Fibroblast of skin of right biceps (primary cell): ENCODE measurements at places on chromosomes 13 and 19.

DNA sequence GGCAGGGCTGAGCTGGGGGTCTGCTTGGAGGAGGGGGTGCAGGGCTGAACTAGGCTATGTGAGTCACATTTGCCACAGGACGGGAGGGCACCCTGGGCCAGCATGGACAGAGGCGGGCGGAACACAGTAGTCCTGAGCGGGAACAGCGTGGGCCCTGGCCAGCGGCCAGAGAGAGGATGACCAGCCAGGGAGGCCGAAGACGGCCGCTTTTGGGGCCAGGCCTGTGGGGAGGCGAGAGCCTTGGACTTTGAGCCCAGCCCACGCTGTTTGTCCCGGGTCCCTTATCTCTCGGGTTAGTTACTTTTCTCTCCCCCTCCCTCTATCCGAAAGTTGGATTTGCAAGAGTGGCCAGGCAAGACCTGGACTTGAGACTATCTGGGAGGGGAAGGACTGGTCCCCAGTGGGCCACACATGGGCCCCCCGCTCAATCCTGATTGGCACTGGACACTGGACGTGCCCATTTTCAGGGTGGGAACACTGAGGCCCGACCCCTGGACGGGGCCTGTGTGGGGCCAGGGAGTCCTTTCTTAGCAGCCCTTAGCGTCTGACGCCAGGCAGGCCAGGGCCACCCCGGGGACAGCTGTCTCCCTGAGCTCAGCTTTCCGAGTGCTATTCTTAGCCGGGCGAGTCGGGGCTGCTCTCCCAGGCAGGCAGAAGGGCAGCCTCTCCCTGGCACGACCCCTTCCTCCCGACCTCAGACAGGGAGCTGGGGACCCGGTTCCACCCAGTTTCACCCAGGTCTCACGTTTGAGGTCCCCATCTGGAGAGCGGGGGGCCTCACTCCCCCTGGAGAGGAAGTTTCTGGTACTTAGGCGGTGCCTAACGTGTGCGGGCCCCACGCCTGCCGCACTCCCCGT, 833 bp downstream of the GAMT start:
- DNase-seq = peak; percentile 22

GRCh38 chr19:49554701-49555181, 25.6 kb downstream of the NOSIP start:
- no peak for DNase-seq

GRCh38 chr13:80121038-80121437, 219.9 kb downstream of the SPRY2 start:
- DNase-seq = no peak

DNA sequence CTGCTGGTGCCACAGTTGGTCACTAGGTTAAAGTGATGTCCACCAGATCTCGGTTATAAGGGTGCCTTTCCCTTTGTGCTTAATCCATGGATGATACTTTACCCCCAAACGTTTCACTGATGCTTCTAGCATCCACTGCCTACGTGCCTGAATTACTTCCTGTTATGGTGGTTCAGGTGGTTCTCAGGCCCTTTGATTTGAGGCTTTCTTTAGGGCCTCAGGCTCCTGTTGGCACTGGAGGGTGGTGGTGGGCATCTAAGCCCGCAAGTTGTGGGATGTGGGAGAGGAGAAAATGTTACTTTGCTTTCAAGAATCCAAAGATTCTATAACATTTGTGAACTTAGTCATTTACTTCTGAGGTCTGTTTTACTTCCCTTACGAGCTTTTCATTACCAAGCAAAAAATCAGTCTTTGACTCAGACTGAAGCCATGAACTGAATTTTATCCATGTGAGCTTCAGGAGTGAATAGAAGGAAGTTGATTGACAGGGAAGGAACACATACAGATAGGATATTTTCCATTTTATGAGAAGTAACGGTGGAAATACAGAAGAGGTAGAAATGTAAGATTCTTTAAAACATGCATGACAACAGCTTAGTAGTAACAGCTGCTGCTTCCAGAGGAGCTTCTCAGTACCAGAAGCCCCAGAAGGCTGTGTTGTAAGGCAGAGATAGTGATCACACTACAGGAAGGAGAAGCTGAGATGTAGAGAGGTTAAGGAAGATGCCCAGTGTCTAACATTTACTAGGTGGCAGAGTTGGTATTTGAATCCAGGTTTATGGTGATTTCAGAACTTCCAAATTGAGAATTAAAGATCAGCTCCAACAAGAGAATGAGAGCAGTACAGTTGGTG, 65.0 kb downstream of the ARHGEF7 start:
- no peak for DNase-seq

GRCh38 chr19:6234527-6234926, 45.2 kb downstream of the MLLT1 start:
- no peak for DNase-seq

GRCh38 chr13:34719060-34719875, 222.8 kb upstream of the NBEA start:
- DNase-seq = peak; percentile 34

DNA sequence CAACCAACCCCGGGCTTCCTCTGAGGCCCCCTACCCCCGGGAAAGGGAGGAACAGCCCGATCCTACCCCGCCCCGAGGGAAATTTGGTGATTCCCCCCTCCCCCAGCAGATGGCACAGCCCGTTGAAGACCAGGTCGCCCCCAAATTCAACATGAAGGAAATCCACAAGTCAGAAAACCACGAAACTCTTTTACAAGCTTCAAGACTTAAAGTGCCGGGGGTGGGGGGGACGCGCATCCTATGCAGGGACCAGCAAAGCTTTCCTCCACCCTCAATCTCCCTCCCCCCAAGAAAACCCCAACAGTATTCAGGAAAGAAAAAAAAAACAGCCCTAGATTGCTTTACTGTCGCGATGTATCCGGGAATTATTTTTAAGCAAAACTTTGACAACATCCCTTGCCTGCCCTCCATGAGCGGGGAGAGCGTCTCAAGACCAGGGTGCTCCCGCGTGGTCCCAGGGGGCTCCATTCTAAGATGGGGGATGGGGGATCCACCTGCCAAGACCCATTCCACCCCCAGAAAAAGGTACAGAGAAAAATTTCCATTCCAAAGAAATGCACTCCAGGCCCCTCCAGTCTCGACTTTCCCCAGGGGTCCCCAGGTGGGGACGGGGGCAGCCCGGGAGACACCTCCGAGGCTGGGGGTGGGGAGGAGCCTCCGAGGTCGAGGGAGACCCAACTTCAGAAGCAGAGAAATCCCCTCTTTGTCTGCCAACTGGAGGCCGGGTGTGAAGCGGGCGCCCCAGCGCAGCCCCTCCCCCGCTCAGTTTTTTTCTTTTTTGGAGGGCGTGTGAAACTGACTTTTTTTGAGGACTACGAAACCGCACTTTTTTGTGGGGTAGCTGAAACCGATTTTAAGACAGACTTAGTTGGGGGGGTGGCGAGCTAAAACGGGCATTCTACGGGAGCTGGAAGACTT, 1.5 kb downstream of the TCF3 start:
- DNase-seq = peak; percentile 34

DNA sequence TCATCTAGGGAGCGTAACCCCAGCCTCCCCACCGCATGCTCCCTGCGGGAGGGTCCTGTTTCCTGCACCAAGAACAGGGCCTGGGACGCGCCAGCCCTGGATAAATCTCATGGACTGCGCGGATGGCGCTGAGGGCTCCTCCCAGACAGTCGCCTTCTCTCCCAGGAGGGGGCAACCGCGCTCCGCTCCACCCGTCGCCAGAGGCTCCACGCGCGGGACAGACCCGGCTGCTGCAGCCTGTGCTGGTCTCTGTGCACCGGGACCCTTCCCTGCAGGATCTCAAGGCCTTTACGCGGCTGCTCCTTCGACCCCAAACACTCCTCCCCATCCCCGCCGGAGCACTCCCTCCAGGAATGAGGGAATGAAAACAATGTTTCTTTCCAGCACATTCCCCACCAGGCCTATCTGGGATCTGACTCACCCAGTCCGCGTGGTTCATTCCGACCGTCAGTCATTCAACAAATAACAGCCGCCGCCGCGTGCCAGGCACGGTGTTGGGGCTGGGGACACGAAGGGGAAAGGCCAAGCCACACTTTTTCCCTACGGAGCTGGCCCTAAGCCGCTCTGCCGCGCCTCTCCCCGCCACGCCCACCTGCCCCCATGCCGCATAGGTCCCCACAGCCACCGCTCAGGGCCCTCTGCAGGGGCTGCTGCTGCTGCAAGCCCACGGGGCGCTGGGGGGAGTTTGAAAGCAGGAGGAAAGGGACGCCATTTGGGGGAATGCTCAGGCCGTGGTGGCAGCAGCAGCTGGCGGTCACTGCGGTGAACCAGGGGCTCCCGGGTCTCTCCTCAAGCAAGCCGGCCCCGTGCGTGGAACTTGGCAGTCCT, 6.0 kb downstream of the PNMA8B start:
- DNase-seq = peak; percentile 82

DNA sequence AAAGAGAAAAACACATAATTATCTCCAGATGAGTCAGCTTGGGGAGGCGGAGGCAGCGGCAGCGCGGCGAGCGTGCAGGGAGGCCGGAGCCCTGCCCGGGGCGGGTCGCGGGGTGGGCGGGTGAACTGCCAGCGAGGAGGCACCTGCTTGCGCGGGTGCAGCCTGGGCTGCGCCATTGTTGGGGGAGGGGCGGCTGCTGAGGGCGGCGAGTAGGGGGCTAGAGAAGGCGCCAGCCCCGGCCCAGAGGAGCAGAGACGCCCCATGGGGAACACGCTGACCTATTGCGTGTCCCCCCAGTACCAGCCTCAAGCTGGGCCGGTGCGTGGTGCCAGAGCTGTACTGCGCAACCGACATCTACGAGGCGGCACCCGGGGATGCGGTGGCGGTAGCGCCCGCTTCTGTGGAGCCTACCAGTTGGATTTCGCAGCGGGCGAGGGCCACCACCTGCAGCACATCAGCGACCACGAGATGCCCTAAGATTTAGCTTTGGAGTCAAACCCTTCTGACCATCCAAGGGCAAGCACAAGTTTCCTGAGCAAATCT, 16.7 kb downstream of the ZNF100 start:
- DNase-seq = no peak

DNA sequence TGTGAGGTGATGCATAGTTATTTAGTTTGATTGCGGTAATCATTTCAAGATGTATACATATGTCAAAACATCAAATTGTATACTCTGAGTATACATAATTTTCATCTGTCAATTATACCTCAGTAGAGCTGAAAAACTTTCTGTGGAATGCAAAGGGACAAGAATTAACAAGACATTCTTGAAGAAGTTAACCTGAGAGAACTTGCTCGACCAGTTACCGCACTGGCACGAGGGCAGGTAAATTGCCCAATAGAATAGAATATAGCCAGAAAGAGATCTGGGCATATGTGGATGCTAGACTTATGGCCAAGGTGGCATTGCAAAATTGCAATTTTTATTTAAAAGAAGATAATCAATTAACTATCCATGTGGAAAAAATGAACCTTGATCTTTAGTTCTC, 42.3 kb upstream of the GJB6 start:
- no peak for DNase-seq

- DNase-seq = no peak
Measured at GRCh38 chr19:45474606-45475521, 7.1 kb downstream of the FOSB start.

- DNase-seq = no peak
Measured at GRCh38 chr19:39830847-39831246, 3.1 kb downstream of the DYRK1B start.

- DNase-seq = no peak
Measured at GRCh38 chr13:66273011-66273410, 957.1 kb downstream of the PCDH9 start.

DNA sequence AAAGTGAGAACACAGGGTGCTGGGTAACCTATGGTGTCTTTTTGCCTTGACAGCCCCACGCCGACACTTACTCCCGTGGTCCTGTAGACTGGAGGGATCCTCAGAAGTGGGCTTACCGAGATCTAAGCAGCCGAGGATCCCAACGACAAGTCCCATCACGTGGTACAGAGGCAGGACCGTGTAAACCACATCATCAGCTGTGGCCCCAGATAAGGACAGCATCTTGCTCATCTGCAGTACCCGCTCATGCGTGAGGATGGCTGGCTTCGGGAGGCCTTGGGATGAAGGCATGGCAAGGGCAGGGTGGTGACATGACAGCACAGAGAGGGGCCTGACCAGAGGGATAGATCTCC, 2.1 kb downstream of the SLC27A5 start:
- no peak for DNase-seq

DNA sequence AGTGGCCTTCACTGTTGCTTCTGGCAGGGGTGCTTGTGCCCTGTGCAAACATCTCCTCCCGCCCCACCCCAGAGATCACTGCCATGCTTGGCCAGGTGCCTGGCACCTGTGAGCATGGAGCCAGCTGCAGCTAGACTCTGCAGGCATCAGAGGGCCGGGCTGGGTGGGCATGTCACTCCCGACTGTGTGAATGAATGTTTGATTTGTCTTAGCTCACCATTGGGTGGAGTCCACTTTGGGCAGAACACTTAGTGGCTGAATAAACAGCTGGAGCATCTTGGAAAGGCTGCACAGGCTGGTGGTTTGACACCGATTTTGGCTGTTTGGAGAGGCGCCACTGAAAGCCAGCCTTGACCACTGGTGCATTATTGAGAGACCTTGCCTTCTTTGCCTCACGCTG, 267.3 kb downstream of the DLEU7 start:
- no peak for DNase-seq

- no peak for DNase-seq
Measured at GRCh38 chr19:3733549-3734309, 25.5 kb downstream of the TJP3 start.

DNA sequence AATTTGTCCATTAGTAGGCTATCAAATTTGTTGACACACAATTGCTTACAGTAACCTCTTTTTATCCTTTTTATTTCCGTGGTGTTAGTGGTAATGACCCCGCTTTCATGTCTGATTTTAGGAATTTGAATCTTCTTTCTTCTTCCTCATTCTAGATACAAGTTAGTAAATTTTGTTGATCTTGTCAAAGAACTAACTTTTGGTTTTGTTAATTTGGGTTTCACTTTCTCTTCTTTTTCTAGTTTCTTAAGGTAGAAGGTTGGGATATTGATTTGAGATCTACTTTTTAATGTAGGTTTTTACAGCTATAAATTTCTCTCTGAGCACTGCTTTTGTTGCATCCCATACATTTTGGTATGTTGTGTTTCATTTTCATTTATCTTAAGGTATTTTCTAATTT, 53.3 kb upstream of the SLC7A1 start:
- DNase-seq = no peak

GRCh38 chr19:41505105-41505504, 62.1 kb downstream of the ERICH4 start:
- no peak for DNase-seq

- DNase-seq = no peak
Measured at GRCh38 chr19:41206456-41206855, 12.6 kb upstream of the AXL start.

- DNase-seq = no peak
Measured at GRCh38 chr19:15639596-15639995, 1.1 kb upstream of the CYP4F3 start.
